ENCODE measurements at places on chromosomes 7 and 10. TPM values are rescaled to one million over a fixed set of nuclear protein-coding genes. Genes with fewer than 3 reads are reported as not detected.

The LRRD1 gene
- 1.0 TPM for polyA plus RNA-seq

The TAS2R4 gene
- polyA plus RNA-seq: 1.0 TPM

The ABCA13 gene
- 0.88 TPM for polyA plus RNA-seq

The NPSR1 gene
- polyA plus RNA-seq: 0.06 TPM

The ORAI2 gene
- 22.6 TPM for polyA plus RNA-seq

The ANKRD61 gene
- 0.61 TPM for polyA plus RNA-seq

The NME8 gene
- 0.27 TPM for polyA plus RNA-seq

The BCCIP gene
- polyA plus RNA-seq: 90.8 TPM

The PLEKHS1 gene
- polyA plus RNA-seq: 0.30 TPM

GRCh38 chr7:47211519-47211973 lies 370.4 kb downstream of the TNS3 start:
- no peak for DNase-seq

DNA sequence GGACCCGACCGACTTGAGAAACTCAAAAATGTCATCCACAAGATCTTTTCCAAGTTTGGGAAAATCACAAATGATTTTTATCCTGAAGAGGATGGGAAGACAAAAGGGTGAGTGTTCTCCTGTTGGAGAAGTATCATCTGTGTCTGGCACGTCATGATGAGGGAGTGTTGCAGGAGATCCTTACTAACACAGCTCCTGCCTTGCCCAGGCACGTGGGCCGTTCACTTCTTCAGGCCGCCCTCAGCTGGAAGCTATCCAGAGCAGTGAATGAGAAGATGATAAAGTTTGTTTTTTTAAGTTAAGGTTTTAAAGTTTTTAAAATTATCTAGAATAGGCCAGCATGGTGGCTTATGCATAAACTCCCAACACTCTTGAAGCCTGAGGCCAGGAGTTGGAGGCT lies 6.2 kb downstream of the EIF3B start:
- DNase-seq: no peak

- no peak for DNase-seq
Observed at GRCh38 chr7:27245798-27246691, 3.4 kb downstream of the EVX1 start.

DNA sequence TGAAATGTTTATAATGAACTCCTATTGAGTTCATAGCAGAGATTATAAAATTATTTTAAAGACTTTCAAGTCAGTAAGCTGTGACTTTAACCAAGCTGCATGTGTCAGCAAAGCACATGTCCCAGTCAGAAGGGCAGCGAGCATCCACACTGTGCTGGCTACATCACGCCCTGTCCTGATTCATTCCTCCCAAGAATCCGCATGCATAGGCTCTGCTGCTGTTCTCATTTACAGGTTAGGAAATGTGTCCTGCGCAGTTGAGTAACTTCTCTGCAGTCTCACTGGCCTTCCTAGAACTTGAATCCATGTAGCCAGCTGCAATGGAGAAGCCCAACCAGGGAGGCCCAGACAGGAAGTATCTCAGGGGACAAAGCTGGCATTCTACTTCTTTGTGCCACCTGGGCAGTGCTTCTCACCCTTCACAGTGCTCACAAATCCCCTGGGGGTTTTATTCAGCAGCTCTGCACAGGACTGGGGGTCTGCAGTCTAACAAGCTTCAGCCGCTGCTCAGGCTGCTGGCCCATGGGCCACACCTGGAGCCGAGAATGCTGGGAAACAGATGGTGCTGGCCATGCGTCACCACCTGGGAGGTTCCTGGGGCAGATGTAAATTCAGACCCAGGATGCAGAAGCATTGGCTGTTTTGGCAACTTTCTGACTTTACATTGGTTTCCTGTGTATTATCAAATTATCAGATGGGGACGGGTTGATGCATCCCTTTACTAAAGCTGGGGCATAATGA lies 192.8 kb upstream of the GDF10 start:
- no peak for DNase-seq

DNA sequence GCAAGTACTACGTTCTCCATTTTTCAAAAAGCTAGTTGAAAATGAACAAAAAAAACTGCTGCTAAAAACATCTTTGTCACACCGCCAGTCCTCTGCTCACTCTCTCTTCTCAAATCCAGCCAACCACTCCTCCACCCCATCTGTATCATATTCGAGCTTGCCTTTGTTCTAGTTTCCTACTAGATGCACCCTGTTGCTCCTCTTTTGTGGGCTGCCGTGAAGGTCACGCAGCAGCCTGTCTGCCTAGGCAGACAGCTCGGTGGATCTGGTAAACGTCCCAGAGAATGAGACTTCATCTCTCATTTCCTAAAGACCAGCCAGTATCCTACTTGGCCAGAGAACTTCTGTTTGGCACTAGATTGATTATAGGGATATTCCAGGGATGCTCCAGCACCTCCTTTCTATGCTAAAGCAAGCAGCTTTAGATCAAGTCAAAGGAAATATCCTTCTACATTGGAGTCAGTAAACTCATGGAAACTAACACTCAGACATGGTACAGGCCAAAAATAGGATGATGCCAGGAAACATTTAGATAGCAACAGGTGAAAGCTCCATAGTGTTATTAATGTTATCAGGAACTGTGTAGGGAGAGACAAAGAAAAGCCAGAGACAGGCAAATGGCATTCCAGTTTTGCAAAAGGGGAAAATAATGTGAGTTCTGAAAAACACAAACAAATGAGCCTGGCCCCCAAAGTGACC lies 8.7 kb upstream of the PLXNA4 start:
- DNase-seq: no peak

DNA sequence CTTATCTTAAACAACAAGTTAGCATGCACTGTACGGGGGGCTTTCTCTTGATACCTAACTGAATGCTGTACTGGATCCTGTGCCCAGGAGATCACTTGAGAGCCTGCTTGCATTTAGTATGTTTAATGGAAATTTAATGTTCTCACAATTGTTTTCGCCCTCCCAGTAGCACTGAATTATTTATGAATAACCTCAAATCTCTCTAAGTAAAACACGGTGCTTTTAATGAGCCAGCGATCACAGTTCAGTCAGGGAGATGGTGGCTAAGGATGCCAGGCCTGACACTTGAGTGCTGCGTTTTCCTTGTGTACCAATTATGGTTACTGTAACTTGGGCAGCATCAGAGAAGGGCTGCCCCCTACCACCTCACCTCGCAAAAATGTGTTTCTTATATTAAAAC lies 115.5 kb upstream of the ADARB2 start:
- no peak for DNase-seq

DNA sequence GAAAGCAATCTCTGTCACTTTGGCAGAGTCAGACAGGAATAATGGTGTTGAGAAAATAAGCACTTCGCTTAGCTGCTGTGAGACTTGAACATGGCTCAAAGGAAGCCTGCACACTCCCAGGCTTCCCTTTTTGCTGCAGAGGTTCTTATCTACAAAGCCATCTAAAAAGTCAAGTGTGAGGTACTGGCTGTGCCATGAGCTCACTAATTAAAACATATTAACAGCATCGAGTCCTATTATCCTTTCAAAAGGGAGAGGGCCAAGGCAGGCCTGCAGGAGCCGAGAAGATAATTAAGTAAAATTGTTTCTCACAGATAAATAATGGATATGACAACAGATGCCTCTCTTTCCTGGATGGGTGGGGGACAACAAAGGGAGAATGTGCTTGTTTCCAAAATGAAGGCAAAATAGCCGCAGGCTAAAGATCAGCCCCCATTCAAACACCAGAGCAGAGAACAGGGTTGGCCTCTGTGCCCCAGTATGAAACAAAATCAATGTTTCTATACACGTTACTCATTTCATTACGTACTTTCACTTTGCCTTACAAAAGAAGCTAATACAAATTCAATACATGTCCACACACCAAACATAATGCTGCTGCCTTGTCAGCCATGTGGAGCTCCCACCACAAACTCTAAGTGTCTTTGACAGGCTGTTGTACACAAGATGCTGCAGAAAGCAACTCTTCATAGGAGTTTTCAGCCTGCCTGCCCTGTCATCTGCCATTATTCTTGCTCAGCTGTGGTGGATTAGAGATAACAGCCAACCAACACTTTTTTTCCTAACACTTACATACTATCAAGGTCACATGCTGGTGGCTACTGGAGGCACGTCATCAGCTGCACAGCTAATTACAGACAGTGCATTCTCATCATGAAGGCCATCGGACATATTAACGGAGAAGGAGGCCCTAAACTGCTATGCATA lies 55.3 kb downstream of the ELAPOR2 start:
- DNase-seq: no peak

- no peak for DNase-seq
Observed at GRCh38 chr10:97717627-97718026, 4.1 kb downstream of the MARVELD1 start.

GRCh38 chr10:26840938-26841732 lies 19.6 kb downstream of the ABI1 start:
- DNase-seq: no peak

DNA sequence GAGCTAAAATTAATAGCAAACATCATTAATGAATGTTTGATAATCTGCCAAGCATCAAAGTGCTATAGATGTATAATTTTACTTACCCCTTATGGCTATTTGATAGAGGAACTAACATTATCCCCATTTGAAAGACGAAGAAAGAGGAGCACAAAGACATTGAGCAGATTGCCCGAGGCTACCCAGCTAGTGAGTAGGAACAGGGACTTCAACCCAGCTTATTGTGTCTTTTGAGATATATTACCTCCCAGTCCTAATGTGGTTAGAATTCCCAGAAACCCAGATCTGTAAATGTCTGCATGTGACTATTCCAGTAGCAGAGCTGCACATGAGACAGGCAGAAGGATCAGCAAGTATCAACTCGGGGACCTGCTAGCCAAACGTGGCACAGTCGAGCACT lies 160.1 kb upstream of the AOAH start:
- DNase-seq: no peak

GRCh38 chr7:18548534-18548933 lies 53.0 kb downstream of the HDAC9 start:
- DNase-seq: no peak

DNA sequence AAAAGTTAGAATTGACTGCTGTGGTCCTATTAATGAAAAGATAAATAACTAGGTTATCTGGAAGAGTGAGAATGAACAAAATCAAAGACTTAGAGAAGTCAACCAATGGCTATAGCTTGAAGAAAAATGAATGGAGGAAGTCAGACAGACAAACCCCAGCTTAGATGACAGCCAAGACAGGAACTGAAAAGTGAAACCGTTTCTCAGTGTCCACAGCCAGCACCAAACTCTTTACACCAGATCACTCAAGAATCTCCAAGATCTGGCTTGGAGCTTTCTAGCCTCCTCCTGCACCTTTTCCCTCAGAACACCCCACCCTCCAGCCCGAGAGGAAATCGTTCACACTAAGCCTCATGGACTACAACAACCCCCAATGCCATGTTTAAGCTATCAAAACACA lies 167.0 kb downstream of the SFMBT2 start:
- no peak for DNase-seq

DNA sequence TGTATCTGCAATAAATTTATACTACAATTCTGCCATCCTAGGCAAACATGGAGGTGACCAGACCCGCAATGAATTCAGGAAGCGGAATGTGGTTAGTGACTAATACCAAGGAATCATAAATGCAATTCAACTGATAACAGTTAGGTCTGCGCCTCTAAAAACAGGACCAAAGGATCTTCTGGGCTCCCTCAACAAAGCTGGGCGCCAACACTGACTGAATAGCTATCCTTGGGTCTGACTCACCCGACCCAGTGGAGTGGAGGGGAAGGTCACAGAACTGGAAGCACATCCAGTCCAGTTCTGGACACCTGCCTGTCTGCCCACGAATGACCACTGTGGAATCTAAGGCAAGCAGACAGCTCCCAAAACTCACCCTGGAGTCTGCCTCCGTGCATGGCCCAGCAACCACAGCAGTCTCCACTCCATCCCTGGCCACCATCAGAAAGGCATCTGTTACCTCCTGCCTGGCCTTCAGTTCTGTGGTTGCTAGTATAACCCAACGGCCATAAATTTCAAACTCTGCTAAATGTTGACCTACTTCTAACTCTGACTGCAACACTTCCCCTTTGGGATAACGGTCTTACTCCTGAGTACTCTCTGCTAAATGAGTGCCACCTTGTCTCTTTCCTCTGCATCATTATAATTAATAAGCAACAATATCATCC lies 43.0 kb upstream of the DLX6 start:
- no peak for DNase-seq

GRCh38 chr7:132130497-132130896 lies 445.8 kb downstream of the PLXNA4 start:
- no peak for DNase-seq

GRCh38 chr7:159063046-159063840 lies 81.4 kb downstream of the VIPR2 start:
- DNase-seq: no peak

DNA sequence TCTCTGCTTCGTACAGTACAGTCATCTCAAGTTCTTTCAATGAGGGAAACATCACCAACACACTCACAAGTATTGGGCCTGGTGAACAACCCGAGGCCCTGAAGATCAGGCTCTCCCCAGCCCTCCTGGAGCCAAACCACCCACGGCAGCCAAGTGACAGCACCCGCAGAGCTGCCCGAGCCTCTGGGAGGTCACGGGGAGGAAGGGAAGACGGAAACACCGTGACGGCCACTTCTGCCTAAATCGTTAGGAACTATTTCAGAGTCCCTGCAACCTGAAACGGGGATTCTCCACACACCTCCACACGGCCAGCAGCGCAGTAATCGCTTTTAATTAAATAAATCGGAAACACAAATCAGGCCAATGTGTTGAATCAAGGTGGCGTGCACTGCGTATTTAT lies 222.6 kb downstream of the MAD1L1 start:
- DNase-seq: no peak

DNA sequence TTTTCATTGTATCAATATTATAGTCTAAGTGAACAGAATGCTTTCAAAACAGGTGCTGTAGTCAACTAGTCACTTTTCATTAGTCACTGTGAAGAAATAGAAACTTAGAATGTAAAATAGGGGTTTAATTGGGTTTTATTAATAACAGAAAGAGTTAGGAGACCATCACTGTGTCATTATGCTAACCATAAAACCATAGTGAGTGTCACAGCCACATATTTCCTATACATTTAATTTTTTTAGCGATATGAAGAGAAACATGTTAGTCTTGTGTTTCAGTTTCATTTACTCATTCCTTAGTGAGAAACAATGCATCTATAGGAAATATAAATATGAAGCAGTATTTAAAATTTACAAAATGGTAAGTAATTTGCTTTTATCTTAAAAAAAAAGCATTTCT lies 22.2 kb downstream of the SPAG6 start:
- no peak for DNase-seq

DNA sequence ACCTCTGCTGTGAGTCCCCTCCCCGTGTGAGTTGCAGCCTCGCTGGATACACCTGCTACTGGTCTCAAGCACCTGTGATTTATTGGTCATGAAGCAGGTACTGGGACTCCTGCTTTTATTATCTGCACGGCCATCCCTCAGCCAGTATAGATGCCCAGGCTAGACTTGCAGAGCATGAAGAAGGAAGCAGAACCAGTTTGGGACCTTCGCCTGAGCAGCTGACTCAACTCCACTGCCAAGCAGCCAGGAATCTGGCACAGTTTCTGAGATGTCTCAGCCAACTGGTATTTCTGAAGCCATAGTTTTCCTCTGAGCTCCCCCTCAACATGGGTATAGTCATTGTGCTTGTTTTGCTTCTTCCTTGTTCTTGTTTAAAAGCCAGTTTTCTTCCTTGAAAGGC lies 28.0 kb upstream of the SLC39A12 start:
- DNase-seq: peak; percentile 2
